Epithelial cell of alveolus of lung (primary cell): ENCODE measurements at places on chromosomes 1 and 21. TPM values are rescaled to one million over a fixed set of nuclear protein-coding genes. Genes with fewer than 3 reads are reported as not detected.

Gene USH2A
- not detected in 2 replicates for total RNA-seq

Gene TSPAN2
- total RNA-seq, result 2.3 and 2.9 TPM in 2 replicates

Gene CHIA
- not detected in 2 replicates for total RNA-seq

Gene NBPF26
- 10.9 and 11.6 TPM in 2 replicates for total RNA-seq

Gene C4BPA
- not detected in 2 replicates for total RNA-seq

Gene CD247
- total RNA-seq, result not detected in 2 replicates

Gene MIXL1
- not detected in 2 replicates for total RNA-seq

Gene TTLL7
- total RNA-seq, result 4.3 and 5.6 TPM in 2 replicates

Gene MCOLN3
- under 0.01 TPM in 1 of 2 replicates, not detected in the other for total RNA-seq
